Activated naive CD8-positive, alpha-beta T cell treated with anti-CD3 and anti-CD28 coated beads, Interleukin-2, amount 50 U/mL, for 24 hours (primary cell): ENCODE measurements at places on chromosomes 11 and 22.

DNA sequence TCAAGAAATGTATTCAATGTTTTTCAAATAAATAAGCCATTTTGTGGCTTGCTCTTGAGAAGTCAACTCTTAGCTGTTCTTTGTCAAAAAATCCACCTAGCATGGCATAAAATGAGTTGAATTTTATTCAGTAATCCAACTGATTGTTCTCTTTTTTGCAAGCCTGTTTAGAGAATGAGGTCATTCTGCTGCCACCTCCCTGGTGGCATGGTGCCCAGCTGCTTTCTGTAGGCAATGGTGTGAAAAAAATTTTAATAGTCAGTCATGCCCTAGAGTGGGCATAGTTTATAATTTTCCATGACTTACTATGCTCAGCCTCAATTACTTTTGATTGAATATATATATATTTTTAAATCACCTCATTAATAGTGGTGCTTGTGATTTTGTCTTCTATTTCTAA lies 177.2 kb downstream of the INSC start:
- DNase-seq, result no peak

DNA sequence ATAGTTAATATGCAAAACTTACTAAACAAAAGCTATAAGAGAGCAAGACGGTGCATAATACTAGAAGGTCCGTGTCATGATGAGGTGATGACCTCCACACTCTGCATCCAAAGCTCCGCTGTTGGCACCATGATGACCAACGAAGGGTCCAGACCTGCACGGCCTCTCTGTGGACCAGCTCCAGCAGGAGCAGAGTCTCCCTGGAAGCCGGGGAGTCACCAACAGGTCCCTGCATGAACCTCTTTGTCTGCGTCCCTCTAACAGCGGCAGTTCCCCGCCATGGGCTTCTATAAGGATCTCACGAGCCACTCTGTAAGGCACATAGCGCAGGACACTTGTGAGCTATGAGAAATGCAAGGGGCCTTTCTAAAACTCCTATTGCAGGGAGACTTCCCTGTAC lies 517.3 kb downstream of the BRD1 start:
- no peak for DNase-seq

GRCh38 chr11:75845324-75845723 lies 30.3 kb downstream of the UVRAG start:
- DNase-seq, result no peak

- peak; percentile 65 for DNase-seq
These were observed 9.8 kb upstream of the FAM111B start for GRCh38 chr11:59097113-59097708.

- no peak for DNase-seq
These were observed 304.0 kb upstream of the NARS2 start for GRCh38 chr11:78878631-78879030.

DNA sequence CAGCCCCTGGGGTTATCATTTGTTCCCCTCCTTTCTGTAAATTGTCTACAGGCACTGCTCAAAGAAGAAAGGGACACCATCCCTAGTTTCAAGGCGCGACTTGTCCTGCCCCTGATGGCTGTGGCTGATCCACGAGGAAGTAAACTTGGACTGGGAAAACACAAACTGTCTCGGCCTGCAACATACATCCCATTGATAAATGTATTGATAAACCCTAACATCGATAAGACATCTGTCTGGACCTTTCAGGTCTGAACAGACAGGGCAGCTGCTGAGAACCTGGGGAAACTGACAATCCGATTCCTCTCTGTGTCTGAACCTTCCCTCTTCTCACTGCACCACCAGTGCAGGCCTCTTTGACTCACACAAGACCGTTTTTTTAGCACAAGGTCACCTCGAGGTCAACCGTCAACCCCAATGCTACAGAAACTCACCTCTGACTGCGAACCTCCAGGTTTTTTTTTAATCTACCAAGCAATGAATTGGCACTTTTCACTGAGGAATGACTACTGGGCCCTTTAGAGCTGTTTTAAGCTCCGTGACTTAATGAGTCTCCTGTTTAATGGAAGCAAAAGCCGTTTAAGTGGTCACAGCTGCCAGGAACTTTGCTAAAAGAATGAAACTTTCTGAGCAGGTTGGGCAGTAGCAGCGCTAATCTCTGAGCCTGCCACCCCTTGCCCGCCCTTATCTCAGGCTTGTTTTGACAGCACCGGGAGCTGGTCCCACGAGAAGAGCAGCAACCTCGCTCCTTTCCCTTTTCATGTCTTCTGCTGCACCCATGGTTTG lies 203.8 kb upstream of the TMEM45B start:
- DNase-seq, result no peak

DNA sequence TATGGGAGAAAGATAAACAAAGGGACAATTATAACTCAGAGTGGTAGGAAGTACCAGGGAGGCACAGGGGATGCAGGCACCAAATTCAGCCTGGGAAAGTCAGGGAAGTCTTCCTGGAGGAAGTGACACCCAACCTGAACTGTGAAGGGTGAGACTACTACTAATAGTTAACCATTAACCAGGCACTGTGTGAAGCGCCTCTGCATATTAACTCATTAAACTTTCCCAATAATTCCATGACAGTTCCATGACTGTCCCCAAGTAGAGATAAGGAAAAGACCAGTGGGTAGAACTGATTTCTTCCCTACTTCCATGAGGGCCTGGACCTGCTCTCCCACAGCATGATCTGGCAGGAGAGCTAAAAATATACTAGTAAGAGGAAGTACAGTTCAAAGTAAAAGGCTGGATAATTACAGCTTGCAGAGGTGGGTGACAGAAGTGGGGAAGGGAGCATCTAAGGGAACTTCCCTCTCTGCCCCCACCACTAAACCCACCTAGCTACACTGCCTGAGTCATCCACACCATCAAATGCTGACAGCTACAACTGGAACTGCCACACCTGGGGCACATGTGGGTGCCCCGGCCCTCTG lies 4.7 kb upstream of the AP1B1 start:
- no peak for DNase-seq

GRCh38 chr11:27482793-27483192 lies 10.2 kb upstream of the LGR4 start:
- no peak for DNase-seq

DNA sequence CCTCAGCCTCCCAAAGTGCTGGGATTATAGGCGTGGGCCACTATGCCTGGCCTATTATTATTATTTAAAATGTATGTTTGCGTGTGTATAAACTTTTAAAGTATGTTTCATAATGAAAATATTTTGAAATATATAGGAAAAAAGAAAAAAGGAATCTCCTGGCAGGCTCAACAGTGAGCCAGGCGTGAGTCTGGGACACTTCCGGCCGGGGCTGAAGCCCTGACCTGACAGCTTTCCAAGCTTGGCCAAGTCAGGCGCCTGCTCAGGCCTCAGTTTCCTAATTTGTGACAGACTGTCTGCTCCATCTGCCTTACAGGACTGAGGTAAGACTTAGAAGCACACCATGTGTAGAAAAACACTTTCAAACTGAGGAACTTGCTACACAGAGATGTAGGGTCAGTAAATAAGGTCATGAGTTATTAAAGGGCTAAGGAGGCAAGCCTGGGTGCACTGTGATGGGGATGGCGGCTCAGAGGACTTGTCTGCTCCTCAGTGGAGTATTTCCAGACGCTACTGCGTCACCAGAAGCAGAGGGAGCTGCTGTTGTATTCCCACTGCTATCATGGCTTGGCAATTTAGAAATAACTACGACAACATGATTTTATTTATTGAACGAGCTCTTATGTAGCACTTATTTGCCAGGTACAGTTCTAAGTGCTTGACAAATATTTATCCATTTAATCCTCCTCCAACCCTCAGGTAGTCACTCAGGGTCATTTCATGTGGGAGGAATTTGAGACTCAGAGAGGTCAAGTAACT lies 100.1 kb downstream of the PRR5L start:
- DNase-seq, result no peak

GRCh38 chr22:42635531-42635930 lies 4.9 kb downstream of the ATP5MGL start:
- DNase-seq, result no peak

DNA sequence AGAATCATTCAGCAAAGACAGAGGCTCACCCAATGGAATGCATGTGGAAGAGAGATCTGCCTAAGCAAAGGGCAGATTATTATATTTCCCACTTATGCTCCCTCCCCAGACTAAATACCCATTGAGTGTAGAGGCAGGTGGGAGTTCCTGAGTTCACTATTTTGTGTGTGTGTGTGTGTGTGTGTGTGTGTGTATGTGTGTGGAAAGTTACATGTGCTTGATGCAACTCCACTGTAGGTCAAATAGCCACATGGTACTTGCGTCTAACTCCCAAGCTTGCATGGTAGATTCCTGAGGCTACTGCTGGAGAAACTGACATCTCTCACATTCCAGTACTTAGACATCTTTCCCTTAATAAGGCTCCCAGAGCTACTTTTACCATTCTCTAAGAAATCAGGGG lies 3.4 kb upstream of the COPB1 start:
- no peak for DNase-seq

GRCh38 chr11:59025097-59025496 lies 61.0 kb upstream of the GLYATL1B start:
- no peak for DNase-seq

GRCh38 chr11:72932132-72932570 lies 117.9 kb downstream of the ATG16L2 start:
- DNase-seq, result no peak
